ENCODE measurements at places on chromosomes 3 and 15.

DNA sequence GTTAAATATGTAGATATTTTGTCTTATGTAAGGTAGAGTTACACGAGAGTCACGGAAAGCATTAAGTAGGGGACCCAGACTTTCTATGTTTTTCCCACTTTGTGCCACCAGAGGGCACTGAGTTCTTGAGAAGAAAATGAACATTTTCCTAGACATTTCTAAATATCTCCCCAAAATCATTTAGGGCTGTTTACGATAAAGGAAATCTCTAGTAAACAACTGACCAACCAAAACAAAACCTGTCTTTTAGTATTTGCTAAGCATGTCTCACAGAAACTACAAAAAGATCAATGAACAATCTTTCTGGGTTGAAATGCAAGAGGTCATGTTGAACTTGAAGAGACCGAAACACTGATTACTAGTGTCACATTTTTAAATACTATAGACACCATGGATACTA, 16.1 kb downstream of the POU1F1 start:
- DNase-seq, result no peak

- no peak for DNase-seq
These were observed 6.1 kb upstream of the IL12A start for GRCh38 chr3:159982442-159982974.

GRCh38 chr3:166123088-166123487, 285.9 kb upstream of the BCHE start:
- no peak for DNase-seq

DNA sequence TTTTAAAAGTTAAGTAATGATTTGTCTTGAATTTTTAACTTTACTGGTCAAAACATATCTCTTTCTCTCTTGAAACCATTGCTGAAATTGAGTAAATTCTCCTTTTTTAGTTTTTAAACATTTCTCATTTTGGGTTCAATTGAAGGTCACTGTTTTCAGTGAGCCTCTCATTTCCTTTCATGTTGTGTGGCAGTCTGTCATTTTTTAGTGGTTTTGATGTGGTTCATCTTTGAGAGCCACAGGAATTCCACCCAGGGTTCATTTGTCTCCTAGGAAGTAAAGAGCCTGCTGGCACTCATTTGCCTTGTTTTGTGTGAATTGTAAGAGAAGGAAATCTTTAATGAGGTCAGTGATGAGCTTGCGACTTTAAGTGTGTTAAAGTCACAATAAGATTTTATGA, 10.4 kb downstream of the CLDN11 start:
- no peak for DNase-seq

GRCh38 chr15:40008061-40008765, 30.8 kb downstream of the SRP14 start:
- no peak for DNase-seq

DNA sequence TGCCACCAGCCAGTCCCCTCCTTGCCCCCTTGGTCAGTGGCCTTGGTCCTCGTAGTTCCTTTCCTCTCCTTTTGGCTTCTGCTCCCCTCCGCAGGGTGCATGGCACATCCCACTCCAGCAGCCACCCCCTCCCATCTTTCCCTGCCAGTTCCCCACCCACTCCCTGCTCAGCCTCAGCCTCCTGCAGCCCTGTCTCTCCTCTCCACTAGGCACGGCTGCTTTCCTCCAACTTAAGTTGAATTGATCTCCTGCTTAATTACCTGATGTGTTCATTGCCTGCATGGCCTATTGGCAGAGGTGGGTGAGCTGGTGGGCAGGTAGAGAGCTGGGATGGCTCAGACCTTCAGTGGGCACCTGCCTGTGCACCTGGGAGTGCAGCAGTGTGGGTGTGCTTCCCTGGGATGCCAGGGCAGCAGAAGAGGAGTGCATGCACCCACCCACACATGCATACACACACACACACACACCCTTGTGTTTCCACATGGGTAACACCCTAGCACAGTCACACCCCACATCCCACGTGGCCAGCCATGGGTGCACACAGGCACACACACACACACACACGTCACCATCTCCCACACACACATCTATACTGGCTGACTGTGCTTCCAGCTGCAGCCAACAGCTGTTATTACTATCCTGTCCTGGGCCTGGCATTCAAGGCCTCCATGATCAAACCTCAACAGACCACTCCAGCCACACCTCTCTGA, 30.9 kb downstream of the C3orf18 start:
- DNase-seq, result no peak

DNA sequence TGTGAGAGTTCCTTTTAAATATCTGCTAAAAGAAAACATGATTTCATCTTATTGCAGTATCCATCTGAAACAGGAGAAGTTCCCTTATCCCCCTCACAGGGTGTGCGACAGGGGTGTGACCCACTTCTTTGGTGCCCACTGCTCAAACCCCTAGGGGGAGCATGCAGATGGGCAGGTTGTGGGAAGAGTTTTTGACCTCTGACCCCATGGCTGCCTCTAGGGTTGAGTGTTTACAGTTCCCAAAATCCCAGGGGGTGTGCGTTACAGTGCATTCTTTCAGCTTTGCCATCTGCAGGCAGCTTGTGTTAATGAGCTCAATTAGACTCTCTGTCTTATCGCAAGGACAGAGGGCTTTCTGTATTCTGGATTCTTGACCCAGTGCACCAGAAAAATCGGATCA, 443.2 kb upstream of the FRG2C start:
- DNase-seq, result no peak

DNA sequence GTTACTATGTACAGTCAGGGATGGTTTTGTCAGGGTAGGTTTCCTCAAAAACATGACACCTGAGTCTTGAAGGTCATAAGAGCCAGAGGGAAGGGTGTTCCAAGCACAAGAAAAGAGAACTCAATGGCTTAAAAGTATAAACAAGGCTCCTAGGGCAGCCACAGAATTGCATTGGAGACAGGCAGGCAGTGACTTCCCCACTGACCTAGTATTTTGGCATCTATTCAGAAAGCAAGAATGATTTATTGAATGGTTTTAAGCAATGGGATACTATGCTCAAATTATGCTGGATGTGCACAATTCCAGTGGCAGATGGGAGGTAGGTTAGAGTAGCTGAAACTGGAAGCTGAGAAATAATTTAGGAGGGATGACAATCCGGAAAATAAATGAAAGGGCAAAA, 54.0 kb downstream of the TSC22D2 start:
- DNase-seq, result no peak

DNA sequence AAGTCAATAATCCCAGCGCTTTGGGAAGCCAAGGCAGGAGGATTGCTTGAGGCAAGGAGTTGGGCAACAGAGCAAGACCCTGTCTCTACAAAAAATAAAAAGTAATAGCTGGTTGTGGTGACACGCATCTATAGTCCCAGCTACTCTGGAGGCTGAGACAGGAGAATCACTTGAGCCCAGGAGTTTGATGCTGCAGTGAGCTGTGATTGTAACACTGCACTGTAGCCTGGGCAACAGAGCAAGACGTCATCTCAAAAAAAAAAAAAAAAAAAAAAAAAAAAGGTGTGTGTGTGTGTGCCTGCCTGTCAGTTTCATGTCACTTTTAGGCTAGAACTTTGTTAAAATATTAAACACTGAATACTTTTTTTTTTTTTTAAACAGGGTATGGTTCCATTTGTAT, 28.4 kb downstream of the DNAJC19 start:
- DNase-seq, result no peak

DNA sequence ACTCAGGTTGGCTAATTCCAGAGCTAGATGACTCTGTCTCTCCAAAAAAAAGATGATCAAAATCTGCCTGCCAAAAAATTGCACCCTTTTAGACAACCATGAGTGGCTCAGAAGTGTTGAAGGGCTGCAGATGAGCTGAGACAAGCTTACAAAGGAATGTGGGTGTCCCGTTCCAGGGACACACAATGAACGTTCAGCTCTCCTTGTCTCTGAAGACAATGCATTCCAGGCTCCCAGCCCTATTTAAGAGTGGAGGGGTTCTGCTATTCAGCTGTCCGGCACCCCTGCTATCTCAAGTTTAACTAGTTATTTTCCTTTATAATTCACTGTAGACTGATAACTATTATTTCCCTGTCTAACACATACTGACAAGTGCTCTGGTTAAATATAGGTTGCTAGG, 355.1 kb upstream of the WNT5A start:
- no peak for DNase-seq

DNA sequence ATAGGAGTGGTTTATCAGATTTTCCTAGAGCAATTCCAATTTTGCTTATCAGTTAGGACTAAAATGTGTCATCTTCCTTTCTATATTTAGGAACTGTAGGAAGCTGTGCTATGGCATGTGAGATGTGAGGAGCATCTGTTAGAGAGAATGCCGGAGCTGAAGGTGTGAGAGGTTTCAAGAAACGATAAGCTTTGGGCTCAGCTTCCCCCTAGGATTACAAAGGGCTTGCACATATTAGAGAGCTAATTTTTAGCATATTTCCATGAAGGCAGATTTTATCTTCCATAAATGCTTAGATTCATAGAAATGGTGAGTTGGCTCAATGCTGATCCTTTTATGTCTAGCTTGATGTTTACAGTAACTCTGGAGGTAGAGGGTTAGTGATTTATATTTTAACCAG, 120.2 kb downstream of the CNTN4 start:
- DNase-seq, result no peak

- DNase-seq, result no peak
These were observed 87.0 kb upstream of the MYO5C start for GRCh38 chr15:52382647-52383046.

DNA sequence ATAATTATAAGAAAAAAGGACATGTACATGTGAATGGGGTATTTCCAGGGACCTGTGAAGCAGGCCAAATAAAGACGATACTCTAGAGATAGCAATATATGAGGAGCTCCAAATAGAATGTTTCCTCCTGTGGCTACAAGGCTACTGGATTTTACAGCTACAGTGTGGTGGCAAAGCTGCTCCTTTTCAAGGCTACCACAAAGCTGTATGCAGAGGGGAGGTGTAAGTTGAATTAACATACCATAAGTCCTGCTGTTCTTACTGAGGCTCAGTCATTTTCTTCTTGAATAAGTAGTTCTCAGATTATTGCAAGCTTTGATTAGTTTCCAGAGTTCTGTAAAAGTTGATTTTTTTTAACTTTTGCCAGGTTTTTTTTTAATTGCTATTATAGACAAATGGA, 1184.6 kb upstream of the EPHA6 start:
- no peak for DNase-seq

- DNase-seq, result no peak
These were observed 135.0 kb upstream of the COL8A1 start for GRCh38 chr3:99503350-99503749.

DNA sequence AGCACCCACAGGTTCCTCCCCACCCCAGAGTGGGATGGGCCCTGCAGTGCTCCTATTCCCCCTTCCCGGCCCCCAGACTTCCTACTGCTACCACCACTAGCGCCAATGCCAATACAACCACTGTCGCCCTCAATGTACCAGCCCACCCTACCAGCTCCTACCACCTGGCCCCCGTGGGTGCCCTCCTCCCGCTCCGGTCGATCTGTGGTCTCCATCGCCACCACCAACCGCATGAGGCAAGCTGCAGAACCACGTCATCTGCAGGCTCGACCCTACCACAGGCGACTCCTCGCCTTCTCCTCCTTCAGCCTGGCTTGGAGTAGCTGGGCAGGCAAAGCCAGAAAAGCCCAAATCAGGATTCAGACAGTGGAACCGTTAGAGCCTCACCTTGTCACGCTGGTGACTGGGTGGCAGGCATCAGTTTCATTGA, 179.3 kb downstream of the POTEB3 start:
- no peak for DNase-seq

DNA sequence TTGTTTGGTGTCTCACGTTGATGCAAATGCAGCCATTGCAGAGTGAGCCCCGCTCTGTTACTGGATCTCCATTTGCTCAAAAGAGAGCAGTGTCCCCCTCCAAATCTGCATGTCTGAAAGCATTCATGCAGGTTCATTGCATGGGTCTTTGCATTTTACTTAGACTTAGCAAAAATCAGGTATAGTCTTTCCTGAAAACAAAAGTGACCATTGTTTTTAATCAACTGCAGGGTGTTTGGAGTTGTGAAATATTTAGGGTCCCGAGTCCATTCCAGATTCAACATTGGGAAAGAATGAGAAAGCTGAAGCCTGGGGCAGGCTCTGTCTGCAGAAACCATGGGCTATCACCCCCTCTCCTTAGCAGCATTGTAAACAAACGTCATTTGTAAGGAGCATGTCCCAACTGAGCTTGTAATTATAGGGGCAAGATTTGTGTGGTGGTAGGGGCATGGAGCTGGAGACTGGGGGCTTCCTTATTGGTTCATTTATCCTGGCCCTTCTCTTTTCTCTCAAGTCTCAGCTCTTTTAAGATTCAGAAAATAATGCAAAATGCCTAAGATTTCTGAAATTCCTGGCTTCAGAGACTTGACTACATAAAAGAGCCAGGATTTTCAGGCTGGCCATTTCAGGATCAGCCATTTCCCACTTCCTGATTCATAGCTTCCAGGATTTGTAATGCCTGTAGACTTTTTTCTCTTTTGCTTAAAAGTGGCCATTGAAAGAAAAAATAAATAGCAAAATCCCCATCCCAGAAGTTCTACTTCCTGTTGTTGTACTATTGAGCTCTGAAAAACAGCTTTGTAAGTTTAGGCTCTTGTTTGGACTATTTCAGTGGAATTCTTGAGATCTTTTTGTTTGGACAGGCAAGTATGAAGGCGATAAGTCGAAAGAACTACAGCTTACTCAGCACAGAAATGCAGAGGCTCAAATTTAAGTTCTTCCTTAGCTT, 23.0 kb downstream of the IGF1R start:
- no peak for DNase-seq

DNA sequence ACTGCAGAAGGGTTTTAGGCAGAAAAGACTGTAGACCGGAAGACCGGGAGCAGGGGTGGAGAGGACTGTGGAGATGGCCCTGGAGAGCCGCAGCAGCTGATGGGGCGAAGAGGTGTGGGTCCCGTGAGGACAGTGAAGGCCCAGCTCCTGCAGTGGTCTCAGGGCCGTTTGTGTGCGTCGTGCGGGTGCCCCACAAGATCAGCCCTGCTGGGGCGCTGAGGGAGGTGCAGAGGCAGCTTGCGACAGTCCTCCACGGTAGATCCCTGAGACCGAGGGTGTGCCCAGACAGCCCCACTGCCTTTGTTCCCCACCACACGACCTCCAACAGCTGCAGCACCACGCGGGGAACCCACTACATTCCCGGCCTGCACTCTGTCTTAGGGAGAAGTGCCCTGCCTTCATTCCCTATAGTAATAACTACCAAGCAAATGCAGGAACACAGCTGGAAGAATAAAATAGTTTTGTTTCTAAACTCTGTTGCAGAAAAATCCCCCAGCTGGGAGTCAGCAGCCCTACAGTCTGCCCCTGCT, 19.0 kb upstream of the CRABP1 start:
- no peak for DNase-seq

- DNase-seq, result no peak
These were observed 23.5 kb upstream of the CA12 start for GRCh38 chr15:63405159-63405558.

- no peak for DNase-seq
These were observed 97.3 kb downstream of the AKAP13 start for GRCh38 chr15:85477730-85478129.

DNA sequence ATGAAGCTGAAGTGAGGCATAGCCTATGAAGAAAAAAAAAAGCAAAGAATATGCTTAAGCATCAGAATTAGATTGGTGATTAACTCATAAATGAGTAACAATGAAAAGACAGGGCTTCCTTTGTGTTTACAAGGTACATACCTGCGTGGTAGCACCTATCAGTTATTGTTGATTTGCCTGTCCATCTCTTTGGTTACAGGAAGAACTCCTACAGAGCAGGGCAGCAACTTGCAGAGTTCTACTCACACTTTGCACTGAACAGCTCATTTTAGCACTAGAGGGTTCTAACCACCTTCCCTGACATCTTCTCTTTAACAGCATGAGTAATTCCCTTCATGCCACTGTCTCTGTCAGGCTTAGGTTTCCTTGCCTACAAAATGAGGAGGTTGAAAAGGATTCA, 166.0 kb downstream of the DPH6 start:
- DNase-seq, result no peak

- DNase-seq, result no peak
These were observed 28.0 kb upstream of the VGLL4 start for GRCh38 chr3:11671648-11672100.

All from stimulated activated CD4-positive, alpha-beta T cell treated with anti-CD3 and anti-CD28 coated beads, Interleukin-15, amount 100 ng/mL, for 1 hour (primary cell).